Activated gamma-delta T cell treated with Interleukin-2 at 50 U/mL for 16 hours (primary cell): ENCODE measurements at places on chromosomes 5 and 9.

DNA sequence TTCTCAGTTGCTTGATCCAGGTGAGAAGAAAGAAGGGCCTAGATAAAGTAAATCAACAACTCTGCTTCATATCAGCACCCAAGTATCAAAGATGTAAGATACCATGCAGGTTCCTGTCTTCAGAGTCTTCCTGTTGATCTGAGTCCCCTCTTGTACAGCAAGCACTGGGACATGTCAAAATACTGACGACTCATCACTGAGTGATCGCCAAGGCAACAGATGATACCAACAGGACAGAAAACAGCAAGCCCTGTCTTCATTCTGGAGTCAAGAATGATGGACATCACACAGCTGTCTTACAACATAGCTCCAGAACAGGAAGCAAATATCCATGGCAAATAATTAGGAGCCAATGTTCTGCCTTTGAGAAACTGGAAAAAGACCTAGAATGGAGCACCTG lies 83.7 kb downstream of the TARS1 start:
- no peak for DNase-seq

DNA sequence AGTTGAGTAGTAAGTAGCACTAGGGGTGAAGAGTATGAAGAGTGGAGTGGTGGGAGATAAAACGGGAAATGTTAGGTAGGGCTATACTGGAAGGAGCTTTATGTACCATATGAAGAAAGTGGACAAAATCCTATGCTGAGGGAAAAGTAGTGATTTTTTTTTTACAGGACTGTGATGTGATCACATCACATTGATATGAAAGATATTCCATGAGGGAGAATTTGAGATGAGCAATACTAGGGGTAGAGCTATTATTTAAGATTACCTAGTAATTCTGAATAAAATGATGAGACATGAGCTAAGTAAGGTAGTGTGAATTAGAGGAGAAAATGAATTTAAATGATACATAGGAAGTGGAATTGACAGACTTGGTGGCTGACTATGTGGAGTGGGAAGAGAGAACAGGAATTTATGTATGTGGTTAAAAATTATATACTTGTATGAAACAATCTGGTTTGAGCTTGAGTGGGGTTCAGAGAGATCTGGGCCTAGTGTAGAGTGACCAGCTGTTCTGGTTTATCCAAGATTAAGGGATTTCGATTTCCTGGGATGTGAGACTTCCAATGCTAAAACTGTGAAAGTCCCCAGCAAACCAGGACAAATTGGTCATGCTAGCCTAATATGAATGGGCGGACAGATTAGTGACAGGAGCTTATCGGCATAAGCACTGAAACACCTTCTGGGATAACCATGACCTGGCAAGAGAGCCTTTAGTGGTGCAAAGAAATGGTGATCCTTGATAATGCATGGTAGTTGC lies 29.3 kb upstream of the STOM start:
- DNase-seq = no peak

DNA sequence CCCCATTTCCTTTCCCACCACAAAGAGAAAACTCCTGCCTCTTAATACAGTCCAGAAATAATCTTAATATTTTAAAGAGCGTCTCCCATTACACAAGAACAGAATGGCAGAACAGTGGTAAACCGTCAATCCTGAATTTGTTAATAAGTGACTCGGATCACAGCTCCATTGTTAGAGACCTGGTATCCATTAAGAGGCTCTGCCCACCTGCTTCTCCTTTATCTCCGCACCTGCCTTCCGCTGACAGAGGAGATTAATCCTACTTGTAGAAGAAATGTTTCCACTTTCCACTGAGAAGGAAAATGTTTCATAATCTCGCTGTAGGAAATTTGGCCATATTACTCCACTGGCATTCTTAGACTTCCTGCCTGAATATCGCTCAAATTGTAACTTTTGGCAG lies 1493.2 kb downstream of the MAT2B start:
- no peak for DNase-seq

DNA sequence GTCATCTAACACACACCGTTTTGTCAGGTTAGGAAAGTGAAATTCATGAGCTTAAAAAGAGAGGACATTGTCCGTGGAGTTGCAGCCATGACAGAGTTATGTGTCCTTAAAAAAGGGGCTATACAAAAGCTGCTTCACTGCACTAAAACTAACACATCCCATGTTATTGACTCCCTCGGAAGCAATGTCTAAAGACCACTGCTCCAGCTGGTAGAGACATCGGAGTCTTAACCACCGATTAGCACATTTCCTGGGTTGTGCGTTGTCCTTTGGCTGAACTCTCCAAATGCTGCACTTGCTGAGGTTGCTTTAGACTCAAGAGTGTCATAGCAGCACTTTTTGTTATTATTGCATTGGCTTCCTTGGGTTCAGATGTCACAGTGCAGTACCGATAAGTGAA lies 128.3 kb upstream of the C9orf72 start:
- no peak for DNase-seq

DNA sequence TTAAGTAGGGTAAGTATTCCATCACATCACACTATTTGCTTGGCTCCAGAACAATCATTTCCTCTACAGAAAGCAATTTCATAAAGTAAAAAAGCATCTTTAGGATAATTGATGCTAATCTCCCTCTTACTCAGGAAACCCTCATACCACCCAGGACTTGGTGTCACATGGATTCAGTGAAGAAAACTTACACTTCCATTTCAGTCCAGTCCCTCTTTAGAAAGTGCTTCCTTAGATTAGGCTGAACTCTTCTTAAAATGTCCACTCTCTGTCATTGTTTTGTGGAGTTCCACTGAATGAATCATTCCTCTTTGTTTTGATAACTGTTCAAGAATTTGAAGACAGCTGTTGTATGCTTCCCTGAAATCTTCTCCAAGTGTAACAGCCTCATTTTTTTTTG lies 144.0 kb upstream of the ZNF462 start:
- no peak for DNase-seq

GRCh38 chr9:129223551-129224208 lies 45.6 kb upstream of the IER5L start:
- DNase-seq = no peak

- no peak for DNase-seq
Measured at GRCh38 chr5:77087484-77088261, 588 bp upstream of the ZBED3 start.

- DNase-seq = no peak
Measured at GRCh38 chr5:149340920-149341319, 4.4 kb upstream of the GRPEL2 start.
